NCI-H2227 treated with DMSO at 0.1 percent for 48 hours (cell line): ENCODE measurements at places on chromosomes 3 and 15.
A peak's percentile ranks its signal among the peaks of the same experiment; 100 is the strongest.

DNA sequence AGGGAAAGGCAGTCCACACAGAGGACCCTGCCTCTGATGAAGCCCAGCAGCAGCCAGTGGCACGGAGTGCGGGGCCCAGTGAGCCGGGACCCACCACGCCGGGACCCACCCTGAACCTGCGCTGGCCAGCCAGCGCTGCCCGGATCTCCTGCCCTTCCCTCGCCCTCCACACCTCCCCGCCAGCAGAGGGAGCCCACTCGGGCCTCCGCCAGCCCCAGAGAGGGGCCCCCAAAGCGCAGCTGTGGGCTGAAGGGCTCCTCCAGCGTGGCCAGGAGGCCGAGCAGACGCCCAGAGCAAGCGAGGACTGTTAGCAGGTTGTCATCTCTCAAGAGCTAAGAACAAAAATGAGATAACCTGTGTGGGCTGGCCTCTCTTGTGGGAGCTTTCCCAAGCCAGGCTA, 81.3 kb upstream of the ATP10A start:
- no peak for DNase-seq

DNA sequence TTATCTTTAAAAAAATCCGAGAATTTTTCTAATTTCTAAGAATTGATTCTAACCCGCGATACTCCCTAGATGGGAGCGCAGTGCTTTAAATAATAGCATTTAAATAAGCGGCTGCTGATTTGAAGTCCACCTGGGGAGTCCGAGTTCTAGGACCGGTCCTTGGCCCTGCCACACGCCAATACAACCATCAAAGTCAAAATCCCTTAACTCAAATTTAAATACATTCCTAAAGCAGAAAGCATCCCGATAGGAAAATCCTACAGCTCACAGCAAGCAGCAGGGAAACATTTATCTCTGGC, 508 bp upstream of the ECT2 start:
- DNase-seq: peak; percentile 73

DNA sequence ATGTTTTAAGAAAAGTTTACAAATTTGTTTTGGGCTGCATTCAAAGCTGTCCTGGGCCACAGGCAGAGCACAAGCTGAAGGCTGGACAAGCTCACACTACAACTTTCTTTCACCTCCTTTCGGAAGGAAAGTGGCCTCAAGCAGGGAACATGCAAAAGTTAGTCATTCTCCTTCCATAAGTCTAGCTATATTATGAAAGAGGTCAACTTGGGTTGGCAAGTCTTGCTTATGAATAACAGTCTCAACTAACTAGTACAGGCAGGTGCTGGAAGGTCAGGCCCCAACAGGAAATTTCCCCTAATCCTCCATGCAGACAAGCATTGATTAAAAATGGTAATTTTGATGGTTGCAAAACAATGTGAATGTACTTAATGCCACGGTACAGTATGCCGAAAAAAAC, 69.4 kb downstream of the OSBPL10 start:
- no peak for DNase-seq

DNA sequence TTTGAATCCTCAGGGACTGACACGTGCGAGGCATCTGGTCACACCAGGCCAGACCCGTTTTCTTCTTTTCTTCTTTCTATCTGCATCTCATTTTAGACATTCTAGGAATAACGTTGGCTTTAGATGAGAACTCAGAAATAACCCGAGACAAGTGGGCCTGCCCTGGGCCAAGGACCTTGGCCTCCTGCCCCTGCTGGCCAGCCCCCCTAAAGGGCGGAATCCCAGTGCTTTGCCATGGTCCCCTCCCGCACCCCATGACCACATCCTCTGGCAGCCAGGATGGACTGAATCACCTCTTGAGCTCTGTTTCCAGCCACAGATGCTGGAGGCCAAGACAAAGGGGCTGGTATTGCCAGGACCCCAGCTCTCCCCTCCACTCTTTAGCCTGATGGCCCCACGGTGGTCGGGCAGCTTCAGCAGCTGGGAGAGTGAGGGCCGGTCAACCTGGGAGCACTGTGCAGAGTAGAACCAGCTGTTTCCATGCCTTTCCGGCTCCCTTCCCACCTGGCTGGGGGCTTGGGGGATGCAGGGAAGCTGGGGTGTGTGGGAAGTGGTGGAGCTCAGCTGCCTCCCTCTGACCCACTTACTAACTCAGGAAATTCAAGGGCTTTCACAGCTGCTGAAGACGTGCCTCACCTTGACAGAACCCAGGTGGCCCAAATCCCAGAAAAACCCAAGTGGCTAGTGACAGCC, 190.9 kb downstream of the FAM43A start:
- no peak for DNase-seq

GRCh38 chr15:60009124-60009960, 5.2 kb downstream of the FOXB1 start:
- no peak for DNase-seq

GRCh38 chr15:93929375-93930094, 301.8 kb upstream of the MCTP2 start:
- no peak for DNase-seq

DNA sequence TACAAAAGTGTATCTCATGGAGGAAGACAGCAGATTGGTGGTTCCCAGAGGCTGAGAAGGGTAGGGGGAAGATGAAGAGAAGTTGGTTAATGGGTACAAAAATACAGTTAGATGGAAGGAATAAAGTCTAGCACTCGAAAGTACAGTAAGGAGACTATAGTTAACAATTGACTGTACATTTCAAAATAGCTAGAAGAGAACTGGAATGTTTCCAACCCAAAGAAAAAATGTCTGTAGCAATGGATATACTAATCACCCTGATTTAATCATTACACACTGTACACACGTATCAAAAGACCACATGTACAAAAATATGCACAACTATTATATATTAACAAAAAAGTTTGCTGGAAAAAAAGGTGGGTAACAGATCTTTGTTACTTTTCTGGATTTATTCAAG, 57.3 kb downstream of the THRB start:
- DNase-seq: no peak

- DNase-seq: no peak
These were observed 59.9 kb downstream of the HACD2 start for GRCh38 chr3:123524981-123525380.

DNA sequence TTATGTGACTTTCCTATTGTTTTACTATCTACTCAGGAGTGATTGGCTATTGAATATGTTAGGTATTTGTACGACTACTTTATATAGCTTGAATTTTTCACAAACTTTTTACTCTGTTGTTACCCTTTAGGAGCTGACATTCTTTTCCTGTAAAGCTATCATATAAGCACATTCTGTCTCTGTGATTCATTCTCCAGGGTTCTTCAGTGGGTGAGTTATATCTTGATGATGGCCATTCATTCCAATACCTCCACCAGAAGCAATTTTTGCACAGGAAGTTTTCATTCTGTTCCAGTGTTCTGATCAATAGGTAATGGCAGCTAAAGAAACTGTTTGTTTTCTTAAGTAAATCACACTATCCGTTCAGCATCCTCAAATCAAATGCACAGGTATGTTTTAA, 10.1 kb upstream of the CAPN3 start:
- no peak for DNase-seq

DNA sequence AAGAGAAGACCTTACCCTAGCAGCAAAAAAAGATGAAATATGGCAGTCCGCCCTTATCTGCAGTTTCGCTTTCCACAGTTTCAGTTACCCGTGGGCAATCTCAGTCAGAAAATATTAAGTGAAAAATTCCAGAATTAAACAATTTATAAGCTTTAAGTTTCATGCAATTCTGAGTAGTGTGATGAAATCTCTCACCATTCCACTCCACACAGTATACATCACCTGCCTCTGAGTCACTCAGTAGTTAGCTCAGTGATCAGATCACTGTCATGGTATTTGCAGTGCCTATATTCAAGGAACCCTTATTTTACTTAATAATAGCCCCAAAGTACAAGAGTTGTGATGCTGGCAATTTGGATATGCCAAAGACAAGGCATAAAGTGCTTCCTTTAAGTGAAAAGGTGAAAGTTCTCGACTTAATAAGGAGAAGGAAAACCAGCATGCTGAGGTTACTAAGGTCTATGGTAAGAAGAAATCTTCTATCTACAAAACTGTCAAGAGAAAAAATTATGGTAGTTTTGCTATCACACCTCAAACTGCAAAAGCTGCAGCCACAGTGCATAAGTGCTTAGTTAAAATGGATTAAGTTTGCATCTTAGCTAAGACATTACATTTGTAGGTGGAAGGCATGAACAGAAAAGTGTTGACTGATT, 48.1 kb downstream of the HSPBAP1 start:
- no peak for DNase-seq

GRCh38 chr3:48334605-48335004, 1.1 kb upstream of the SPINK8 start:
- no peak for DNase-seq

DNA sequence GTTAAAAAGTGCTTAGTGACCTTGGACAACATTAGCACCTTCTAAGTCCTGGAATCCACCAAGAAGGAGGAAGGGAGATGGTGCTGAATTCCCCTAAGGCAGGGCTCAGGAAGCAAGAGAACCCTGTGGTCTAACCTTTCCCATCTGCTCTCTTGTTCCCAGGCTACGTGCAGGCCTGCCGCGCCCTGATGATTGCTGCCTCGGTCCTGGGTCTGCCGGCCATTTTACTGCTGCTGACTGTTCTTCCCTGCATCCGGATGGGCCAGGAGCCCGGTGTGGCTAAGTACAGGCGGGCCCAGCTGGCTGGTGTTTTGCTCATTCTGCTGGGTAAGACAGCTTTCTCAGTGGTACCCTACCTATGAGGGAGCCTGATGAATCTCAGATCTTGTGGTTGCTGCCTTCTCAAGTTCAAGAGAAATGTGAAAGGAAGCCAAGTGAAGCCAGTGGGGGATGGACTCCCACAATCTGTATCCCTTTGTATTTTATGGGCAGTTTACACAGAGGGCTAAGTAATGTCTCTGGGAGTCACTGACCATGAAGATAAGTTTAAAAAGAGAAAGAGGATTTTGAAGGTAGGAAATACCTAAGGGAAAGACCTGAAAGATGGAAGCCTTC, 4.4 kb downstream of the CLDN11 start:
- DNase-seq: no peak

GRCh38 chr3:66036586-66037148, 2.1 kb downstream of the MAGI1 start:
- DNase-seq: no peak

- no peak for DNase-seq
These were observed 114.2 kb downstream of the AGBL1 start for GRCh38 chr15:86193716-86194380.

DNA sequence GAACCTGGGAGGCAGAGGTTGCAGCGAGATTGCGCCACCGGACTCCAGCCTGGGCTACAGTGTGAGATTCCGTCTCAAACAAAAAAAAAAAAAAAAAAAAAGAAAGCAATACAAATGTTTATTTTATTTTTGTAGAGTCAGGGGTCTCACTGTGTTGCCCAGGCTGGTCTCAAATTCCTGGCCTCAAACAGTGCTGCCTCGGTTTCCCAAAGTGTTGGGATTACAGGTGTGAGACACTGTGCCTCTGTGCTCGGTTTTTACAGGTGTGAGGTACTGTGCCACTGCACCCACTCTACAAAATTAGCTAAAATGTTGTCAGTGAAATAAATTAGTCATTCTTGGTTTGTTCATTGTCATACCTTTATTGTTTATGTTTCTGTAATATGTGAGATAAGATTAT, 5.5 kb downstream of the PIAS1 start:
- DNase-seq: no peak

DNA sequence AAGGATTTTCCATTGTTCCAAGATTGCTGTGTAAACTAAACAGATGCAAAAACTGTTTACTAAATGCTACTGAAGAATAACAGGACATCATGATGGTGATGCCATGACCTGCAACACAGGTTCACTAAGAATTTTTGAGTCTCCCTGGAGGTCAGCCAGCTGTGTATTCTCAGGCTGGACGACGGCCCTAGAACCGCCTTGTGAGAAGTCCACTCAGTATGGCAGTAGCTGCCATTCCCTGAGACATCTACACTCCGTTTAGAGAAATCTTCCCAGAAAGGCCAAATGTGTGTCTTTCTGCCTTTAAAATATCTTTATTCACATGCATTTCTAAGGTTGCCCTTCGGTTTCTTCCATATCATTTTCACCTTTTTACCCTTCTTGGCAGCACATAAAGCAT, 63.3 kb downstream of the MYO1E start:
- DNase-seq: no peak

- DNase-seq: no peak
These were observed 13.7 kb downstream of the SIAH2 start for GRCh38 chr3:150749255-150749654.

DNA sequence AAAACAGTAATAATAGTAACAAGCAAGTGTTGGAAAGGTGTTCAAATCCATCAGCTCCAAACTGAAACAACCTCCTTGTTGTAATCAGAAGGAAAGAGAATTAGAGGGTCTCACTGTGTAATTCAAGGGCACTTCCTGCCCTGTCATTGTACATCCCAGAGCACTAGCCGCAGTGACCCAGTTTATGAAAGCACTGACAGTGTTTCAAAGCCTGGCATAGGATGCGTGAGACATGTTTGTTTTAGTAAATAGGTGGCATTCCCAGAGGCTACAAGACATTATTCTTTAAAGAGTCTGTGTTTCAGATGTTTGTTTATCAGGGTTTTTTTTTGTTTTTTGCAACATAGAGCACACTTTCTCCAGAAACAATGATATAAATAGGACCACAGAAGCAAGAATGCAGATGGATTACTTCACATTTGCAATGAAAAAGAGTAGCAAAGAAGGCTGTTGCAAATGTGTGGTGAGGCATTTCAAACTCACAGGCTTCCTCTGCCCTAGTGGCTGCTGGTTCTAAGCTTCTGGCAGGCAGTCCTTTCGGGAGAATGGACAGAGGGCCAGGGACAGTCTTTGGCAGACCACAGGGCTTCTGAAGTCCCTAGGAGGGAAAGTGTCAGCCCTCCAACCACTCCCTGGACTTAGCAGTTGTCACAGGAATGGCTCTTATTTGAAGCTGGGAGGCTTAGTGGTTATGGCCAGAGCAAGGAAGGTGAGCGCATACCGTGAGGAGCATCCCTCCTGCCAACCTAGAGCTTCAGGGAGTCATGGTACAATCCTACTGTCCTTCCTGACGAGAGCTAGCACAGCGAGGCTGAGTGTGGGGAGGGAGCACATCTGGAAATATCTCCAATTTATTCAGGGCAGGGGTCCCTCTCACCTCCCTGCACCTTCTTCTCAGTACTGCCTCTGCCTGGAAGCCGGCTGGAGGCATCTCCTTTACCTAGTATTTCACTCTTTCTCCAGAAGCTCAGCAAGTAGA, 31.4 kb upstream of the TIPARP start:
- no peak for DNase-seq
